ENCODE measurements at places on chromosomes 6 and 20.

GRCh38 chr20:58103517-58103904, 124.9 kb downstream of the ANKRD60 start:
- DNase-seq, result no peak

- DNase-seq, result no peak
Measured at GRCh38 chr6:113315879-113316278, 541.3 kb upstream of the MARCKS start.

GRCh38 chr20:41616228-41616627, 1.9 kb downstream of the CHD6 start:
- no peak for DNase-seq

DNA sequence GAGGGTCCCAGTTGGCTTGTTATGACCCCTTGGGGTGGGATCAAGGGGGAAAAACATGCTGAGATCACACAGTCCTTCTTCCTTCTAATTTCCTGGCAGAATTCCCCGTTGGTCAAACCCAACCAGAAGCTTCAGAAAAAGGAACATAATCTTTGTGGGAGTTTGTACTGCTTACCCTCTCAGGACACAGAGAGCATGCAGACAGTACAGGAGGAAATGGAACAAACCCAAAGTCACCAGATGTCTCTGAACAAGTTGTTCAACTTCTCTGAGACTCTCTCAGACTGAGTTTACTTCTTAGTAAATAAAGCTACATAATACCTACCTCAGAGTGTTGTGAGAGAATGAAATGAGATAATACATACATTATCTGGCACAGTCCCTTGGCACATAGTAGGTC, 181.1 kb upstream of the TSHZ2 start:
- DNase-seq, result no peak
